Left kidney (tissue), 8 donors: ENCODE measurements at places on chromosomes 3 and 15.

GRCh38 chr3:190178779-190179178, 58.1 kb upstream of the P3H2 start:
- no peak for DNase-seq

DNA sequence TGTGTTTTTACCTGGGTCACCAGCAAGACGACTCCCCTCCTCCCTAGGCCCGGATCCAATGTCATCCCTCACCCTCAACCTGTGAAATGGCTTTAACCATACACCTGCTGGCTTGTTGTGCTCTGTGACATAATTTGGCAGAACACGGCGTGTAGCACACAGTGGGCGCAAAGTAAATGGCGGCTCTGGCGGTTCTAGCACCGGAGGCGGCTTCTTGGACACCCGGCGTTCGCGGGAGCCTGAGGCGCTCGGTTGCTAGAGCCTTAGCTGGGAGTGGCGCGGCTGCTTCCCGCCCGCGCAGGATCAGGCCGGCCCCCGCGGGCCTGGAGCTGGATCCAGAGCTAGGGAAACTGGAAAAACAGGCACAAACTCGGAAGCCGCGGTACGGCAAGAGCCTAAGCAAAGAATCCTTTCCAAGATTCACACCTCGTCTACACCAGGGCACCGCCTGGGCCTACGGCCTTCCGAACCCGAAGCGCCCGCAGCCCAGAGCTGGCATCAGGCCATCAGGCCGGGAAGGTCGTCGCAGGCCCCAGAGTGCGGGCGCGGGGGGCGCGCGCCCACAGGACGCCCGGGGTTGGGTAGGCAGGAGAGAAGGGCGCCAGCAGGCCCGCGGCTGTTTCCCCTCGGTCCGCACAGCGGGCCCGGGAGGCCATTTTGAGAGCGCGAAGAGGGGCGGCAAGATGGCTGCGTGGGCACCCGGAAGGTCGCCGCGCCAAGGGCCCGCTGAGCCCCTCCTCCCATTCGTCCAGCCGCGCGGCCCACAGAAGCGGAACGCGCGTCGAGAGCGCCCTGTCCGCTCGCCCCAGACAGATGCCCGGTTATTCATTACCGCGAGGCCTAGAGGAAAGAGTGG, 43.9 kb upstream of the POLG start:
- DNase-seq: peak; percentile 46

DNA sequence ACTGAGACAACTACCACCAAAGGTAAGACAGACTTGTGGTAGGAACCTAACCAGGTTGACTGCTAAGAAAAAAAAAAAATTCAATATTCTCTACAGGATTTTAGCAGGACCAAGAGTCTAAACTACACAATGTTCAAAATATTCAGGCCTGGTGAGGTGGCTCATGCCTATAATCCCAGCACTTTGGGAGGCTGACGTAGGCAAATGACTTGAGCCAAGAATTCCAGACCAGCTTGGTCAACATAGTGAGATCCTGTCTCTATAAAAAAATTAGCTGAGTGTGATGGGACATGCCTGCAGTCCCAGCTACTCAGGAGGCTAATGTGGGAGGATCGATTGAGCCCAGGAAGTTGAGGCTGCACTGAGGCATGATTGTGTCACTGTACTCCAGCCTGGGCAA, 341.6 kb upstream of the WNT5A start:
- no peak for DNase-seq

- DNase-seq: no peak
Measured at GRCh38 chr3:40333416-40333815, 23.9 kb downstream of the EIF1B start.

GRCh38 chr3:64266065-64266931, 41.0 kb upstream of the PRICKLE2 start:
- DNase-seq: no peak
